ENCODE measurements at places on chromosomes 12 and 14.

- no peak for DNase-seq
Observed at GRCh38 chr12:52120951-52121823, 41.7 kb downstream of the SMIM41 start.

- DNase-seq = no peak
Observed at GRCh38 chr12:26295001-26295400, 99.6 kb downstream of the SSPN start.

DNA sequence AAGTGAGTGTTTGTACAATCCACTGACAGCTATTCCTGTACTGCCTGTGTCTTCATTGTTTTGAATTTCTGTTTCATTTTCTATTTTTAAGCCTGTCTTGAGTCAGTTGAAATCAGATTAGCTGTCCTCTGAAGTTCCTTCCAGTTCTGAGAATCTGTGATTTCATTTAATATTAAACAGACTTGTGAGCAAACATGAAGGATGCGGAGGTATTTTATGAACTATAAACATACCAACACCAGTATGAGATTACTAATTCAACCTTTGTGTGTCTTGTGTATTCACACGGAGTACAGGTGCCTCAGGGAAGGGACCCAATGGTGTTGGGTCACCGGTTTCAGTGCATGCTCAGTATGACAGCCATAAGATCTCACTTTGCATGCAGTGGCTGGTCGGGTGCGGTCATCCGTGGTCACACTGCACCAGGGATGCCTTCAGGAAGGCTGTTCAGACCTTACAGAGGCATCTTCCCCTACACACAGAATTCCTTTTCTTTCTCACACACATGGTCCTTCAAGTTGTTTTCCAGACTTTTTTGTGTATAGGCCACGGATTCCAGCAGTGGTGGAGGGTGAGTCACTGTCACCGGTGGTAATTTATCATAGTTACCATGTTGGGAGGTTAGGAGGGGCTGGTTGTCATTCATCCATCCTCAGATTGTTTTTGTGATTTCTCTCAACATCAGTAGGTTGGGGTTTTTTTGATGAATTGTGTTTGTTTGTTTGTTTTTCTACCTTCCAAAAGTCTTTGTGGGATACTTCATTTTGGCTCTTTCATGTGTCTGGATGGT, 103.0 kb upstream of the SFSWAP start:
- DNase-seq = no peak

DNA sequence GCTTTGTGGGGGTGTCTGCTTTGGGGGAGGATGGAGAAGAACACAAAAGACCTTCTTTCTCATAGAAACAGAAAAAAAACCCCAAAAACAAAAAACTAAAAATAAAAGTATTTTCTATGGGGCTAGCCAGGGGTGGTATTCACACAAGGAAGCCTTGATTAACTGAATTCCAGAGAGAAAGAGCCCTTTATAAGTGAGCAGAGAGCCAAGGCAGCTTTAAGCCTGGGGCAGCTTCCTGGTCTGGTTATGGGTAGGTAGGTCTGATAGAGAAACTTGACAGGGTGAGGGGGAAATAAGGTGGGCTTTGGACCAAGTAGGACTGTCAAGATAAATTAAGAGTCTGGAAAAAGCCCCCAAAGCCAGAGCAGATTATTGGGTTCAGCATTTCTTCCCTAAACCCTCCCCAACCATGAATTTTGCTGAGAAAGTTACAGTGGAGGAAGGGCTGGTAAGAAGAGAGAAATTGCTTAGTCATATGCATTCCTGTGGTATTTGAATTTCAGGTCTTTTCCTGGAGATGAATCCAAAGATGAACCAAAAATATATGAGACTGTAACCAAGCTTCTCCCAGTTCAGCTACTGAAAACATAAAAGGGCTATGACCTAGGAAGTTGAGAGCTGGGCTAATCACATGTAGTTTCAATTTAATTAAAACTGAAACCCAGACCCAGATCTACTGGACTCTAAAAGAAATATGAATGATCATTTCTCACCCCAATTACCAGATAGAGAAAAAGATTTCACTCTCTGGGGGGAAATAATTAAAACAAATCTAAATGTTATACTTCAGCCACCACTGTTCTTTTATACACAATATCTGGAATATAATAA, 144.8 kb downstream of the TBC1D30 start:
- DNase-seq = no peak

- no peak for DNase-seq
Observed at GRCh38 chr14:92482621-92483319, 30.8 kb upstream of the RIN3 start.

DNA sequence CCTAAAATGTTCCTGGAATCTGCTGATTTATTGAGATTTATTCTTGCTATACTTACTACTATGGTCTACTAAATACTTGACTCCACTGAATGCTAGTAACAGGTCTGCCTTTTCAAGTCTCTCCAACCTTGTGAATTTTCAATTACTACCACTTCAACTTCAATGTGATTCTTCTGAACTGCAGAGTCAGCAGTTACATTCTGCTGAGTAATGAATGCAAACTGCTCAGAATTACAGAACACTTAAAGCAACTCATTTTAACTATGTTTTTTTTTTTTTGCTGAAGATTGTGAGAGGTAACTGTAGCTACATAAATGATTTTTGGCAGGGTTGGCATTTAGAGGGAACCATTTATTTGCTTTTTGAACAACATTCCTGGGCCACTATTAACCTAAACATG, 41.8 kb downstream of the ARF6 start:
- DNase-seq = no peak

DNA sequence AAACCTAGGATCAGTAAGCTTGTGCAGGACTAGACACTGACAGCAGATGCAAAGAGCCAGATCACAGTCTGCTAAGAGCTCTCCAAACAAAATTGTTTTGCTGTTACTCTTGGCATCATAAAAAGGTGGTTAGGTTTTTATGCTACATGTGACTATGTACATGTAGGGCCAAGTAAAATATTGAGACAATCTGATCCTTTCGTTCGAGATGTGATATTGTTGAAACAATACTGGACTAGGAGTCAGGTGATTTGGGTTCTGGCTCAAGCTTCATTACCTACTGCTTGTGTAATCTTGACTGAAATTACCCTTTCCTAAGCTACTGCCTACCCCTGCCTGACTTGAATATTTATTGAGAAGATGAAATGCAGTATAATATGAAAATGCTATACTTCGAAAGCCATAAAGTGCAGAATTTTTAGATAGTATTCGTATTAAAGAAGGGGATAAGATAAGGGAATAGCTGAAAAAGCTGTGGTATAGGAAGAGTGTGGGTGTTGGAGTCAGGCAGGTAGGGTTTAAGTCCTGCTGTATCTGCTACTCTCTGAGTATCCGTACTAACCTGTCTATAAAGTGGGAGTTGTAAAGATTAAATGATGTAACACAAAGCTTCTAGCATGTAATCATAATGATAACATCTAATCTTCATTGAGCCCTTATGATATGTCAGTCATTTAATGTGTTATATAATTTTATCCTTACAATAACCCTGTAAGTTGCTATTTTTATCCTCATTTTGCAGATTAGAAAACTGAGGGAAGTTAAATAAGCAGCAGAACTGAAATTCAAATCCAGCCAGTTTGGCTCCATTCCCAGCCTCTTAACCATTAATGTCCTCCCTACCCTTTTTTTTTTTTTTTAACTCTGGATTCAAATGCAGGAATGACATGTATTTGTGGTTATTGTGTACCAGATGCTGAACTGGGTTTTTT, 38.6 kb upstream of the ATF1 start:
- no peak for DNase-seq

DNA sequence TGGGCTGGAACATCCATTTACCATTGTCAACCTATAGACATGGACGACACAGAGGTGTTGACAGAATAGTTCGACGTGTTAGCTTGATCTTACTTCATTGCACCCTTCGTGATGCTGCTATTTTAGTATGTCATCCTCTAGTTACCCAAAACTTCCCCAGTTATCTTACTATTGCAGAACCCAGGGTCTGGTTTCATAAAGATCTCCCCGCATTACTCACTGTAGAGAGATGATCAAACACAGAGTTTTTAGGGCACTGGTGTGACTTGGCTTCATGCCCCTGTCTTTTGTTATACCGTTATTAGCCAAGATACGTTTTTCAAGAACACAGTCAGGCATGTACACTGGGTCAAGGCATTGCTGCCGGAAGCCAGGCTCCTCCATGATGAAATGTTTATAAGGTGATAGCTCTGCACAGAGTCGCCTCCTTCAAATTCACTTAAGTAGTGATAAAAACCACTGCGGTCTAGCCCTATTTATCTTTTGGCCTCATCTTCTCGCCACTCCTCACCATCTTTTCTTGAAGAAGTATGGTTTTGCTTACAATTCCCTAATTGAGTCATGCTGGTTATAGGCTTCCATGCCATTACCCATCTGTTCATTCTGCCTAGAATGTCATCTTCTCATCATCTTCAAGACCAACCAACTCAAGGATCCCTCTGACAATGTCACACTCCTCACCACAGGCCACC, 1127.9 kb downstream of the VRK1 start:
- no peak for DNase-seq

DNA sequence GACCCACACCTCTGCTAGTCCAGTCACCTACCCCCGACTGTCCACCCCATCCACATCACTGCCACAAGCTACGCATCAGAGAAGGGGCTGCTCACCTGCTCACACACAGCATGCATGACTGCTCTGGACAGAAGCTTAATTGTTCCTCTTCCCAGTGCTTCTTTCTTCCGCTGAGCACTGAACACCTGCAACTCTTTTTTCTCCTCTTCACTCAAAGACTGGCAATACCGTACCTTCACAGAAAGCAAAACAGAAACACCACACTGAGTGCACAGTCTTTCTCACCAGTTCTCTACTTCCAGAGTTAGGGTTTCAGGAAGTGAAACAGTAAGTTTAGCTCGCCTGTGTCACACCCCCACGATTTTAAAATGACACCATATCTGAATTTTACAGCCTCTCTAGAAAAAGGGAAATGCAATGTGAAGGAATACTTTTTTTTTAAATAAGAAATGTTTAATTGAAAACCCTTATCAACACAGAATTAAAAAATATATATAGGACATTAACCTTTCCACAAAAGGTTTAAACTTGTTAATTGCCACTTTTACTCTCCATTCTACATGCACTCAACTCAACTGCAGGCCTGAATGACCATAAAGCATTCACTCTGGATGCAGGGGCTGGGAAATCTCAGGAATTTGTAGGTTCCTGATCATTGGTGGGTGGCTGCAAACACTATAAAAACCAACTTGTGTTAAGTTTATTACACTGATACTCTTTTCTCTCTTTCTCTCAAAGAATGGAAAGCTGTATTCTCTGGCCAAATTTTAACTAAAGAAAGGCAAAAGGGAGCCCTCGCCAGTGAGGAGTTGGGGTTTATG, 120.0 kb downstream of the PRICKLE1 start:
- no peak for DNase-seq

DNA sequence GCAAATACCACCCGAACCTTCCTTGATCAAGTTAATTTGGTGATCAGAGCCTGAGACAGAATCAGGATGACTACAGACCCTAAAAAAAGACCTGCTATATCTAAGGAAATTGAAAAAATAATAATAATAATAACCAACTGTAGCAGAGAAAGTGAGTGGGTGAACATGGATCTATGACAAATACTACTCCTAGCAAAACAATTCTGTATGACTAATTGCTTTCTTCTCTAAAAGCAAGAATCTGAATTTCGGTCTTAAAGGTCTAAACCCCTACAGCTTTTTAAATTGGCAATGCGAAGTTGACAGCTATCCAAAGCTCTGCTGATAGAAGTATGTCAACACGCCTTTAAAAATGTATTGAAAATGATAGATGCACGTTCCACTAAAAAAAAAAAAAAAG, 102.2 kb downstream of the PRKAB1 start:
- no peak for DNase-seq

- DNase-seq = no peak
Observed at GRCh38 chr14:65632487-65632886, 220.0 kb downstream of the FUT8 start.

- no peak for DNase-seq
Observed at GRCh38 chr12:89020121-89020480, 332.2 kb downstream of the DUSP6 start.

DNA sequence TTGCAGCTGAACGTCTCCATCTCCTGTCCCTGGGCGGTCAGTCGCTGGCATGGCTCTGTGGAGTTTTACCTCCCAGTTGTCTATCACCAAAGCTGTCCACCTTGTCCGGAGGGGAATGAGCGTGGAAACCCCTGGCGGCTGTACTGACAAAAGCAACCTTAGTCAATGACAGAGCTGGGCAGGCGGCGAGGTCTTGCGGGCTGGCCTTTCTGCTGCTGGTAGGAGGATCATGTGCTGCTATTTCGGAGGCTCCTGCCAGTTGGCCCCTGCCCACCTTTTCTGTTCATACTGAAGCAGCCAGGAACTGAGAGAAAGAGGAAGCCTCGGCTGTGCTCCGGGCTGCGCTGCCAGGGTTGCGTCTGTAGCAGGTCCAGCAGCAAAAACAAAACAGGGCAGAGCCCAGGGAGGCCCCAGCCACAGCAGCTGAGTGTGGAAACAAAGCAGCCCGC, 57.7 kb downstream of the HMGA2 start:
- peak; percentile 21 for DNase-seq

- DNase-seq = no peak
Observed at GRCh38 chr14:86196471-86196870, 666.5 kb downstream of the FLRT2 start.

GRCh38 chr12:4899364-4899763, 10.3 kb upstream of the KCNA1 start:
- no peak for DNase-seq

GRCh38 chr12:116299665-116300328, 22.3 kb upstream of the MED13L start:
- no peak for DNase-seq

DNA sequence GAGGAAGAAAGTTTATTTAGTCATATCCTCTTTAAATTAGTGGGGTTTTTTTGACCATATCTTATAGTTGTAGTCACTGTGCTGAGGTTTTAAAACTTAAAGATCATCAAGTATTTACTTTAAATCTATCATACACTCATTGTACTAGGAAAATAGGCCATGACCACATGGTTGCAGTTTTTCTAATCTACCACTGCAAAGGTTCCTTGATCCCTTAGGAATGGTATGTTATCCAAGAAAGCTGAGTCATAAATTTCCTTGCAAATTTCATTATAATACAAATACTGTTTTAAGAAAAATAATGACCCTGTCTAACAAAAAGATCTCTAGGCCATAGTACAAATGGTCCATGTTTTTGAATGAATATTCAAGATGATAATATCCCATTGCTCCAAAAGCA, 74.7 kb downstream of the DBX2 start:
- no peak for DNase-seq

DNA sequence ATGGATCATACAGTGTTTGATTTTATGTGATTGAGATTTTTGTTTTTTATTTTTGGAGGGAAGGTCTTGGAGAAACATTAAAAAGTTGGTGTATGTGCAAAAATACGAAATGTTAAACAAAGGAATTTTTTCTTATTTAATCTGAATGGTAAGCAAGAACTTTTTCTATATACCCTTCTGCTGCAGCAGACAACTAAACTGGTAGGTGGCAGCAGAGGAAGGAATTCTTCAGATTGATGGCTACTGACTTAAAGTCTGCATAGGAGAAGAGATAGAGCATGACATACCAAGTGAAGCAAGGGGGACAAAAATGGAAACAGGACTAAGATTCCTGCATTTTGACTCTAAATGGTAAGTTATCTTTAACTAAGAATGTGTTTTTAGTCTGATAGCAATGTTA, 42.0 kb upstream of the A2ML1 start:
- DNase-seq = no peak

Data from thoracic aorta (tissue), 2 donors.